ENCODE measurements at places on chromosomes 16 and 17.

DNA sequence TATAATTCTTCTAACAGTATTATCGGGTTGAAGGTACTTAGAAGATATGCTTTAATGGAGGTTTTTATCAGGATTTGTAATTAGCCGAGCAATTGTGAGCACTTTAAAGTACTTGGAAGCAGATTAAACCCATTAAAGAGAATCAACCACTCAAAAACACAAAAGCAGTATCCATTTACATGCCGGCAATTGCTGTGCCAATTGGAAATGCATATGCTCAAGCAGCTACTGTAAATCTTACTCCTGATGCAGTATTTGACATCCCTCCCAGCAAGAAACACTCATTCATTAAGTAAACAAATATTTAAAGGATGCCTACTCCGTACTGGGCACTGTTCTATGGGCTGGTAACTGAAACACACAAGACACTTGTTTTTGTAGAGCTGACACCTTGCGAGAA, 11.4 kb upstream of the CCL1 start:
- DNase-seq = peak; percentile 91

DNA sequence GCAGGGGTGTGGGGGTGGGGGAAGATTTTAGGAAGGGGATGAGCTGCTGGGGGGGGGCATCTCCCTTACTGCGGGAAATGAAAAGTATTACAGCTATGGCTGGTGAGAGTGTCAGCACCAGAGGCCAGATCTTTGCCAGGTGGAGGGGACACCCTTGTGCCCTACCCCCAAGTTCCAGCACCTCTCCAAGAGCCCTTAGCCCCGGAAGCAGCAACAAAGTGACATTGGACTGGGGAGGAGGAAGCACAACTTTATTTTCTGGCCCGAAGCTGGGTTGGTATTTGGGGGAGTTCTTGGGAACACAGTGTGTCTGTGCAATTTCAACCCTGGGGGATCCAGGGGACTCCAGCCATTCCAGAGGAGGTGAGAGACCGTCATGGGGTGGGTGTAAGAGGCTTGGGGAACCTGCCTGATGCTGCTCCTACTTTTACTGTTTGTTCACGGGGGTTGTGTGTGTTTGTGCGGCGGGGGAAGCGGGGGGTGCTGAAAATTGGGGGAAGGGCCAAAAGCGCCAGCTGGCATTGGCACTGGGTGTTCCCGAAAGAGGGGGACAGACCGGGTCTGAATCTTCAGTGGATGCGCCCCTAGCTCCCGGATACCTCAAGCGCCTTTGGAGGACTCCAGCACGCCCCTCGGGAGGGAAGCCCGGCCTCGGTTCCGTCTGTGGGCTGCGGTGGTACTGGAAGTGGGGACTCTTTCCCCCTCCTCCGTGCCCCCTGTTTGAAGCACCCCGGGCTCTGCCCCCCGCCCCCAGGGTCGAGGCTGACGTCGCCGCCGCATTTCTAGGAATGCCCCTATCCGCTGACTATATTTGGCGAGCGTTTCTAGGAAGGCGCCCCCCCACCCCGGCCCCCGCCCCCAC, 230.3 kb downstream of the MRTFB start:
- DNase-seq = no peak

- no peak for DNase-seq
These were observed 344 bp downstream of the CNTNAP4 start for GRCh38 chr16:76277460-76278030.

- no peak for DNase-seq
These were observed 30.5 kb downstream of the IQCK start for GRCh38 chr16:19748389-19749168.

- no peak for DNase-seq
These were observed 9.9 kb upstream of the SPPL2C start for GRCh38 chr17:45834471-45835396.

DNA sequence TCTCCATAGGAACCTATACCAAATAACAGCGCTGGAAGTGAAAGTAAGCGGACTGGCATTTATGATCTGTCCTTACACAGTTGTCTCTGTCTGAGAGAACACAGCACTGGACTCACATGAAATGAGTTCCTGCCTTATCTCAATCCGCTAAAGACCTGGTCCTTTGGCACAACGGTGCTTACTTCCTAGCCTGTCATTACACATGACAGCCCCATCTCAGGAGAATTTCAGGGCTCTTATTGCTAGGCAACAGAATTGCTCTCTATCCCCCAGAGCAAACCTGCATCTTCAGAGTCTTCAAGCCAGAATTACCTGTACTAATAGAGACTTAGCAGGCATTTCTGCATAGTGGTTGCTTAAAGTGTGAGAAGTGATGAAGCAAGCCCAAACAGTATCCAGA, 4.3 kb downstream of the KCNJ2 start:
- DNase-seq = no peak

DNA sequence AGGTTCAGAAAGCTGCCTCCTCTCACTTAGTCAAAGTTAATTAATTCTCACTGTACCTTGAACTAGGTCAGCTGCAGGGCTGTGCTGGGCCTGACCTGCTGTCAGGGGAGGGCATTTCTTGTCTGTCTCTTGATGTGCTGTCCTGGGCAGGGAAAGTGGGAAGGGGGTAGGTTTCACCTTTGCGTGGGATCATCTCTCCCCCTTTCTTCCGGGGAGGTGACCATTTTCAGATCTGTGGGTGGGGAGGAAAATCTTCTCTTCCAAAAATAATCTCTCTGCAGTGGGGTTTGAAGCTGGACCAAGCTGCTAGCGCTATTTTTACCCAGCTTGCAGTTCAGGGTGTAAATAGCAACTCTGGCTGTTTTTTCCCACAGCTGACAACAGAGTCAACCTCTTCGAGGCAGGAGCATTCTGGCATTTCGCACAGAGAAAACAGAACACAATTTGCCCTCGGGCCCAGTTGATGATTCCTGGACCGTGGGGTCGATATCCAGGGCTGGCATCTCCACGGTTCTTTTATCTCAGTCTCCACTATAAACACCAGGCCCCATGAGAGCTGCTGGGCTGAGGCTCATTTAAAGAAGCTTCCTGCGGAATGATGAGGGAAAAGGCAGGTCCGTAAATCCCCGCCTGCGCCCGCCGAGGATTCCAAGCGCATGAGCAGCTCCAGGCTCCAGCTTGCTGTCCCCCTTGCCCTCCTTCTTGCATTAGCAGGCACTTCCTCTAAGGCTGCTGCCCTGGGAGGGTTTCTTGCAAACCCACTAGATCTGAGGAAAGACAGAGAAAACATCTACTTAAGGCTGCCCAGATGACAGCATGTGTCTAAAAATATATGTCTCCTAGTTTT, 93.9 kb downstream of the YPEL2 start:
- DNase-seq = no peak

DNA sequence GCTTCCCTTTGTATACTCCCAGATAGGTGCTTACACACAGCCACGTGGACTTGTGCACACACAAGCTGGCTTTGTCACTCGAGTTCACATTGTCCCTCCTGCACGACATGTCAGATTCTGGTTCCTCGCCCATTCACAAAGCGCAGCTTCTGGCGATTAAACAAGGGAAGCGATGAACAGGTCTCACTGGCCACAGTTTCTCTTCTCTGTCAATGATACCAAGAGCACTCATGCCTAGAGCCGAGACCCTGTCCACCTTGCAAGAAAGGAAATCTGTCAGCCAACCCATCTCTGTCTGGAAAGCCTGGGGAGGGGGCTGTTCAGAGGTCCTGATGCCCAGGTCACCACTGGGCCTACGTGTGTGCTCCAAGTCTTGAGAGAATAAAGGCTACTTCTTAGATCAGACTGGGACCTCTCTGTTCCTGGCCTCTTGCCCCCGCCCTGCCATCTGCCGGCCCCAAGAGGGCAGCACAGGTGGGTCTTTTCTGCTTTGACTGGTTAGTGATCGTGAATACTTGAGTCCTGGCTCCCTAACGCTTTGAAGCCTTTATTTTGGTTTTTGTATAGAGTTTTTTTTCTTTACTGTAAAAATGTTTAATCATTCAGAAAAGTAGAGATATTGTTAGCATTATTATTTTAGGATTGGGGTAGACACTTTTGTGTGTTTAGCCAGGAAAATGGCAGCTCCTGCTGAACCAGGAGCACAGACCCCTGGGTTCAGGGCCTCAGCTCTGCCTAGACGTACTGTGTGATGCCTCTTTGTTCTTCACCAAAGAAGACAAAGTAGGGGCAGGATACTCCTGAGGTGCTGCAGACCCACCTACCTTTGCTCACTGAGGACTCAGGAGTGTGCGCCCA, 104.7 kb downstream of the MRM1 start:
- peak; percentile 67 for DNase-seq

- DNase-seq = no peak
These were observed 152.7 kb upstream of the GNAO1 start for GRCh38 chr16:56038564-56039098.

DNA sequence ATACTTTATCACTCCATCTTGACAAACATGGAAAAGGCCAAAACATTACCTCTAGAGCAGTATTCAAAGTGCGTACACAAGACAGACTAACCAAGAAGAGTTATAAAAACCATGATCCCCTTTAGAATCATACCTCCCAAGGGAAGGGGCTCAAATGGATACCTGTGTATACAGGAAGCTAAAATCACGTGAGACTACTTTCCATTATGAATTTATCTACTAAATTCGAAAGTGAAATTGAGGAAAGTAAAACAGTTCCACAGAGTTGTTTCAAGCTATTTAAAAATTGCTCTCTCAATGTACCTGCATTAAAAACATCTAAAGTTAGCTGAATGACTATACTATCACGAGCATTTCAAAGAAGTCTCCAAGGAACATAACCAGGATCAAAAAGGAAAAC, 32.7 kb downstream of the AP1G1 start:
- DNase-seq = no peak

DNA sequence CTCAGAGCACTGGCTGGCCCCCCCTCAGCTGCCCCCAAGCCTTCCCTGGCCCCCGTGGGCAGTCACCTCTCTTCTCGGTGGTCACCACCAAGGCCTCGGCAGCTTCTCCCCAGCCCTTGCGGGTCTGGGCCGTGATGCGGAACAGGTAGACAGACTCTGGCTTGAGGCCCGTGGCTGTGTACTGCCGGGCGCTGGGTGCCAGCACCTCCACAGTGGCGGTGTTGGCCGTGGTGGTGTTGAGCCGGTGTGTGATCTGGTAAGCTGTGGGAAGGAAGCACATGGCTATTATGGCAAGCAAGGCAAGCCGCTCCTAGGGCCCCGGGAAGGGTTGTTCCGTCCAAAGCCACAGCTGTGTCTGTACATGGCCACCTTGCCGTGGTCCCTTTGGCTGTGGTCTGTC, 78.4 kb upstream of the CDC42EP4 start:
- no peak for DNase-seq

GRCh38 chr17:80347948-80348351, 67.0 kb upstream of the ENDOV start:
- no peak for DNase-seq
